ENCODE measurements at places on chromosomes 3 and 15.
A peak's percentile ranks its signal among the peaks of the same experiment; 100 is the strongest.

DNA sequence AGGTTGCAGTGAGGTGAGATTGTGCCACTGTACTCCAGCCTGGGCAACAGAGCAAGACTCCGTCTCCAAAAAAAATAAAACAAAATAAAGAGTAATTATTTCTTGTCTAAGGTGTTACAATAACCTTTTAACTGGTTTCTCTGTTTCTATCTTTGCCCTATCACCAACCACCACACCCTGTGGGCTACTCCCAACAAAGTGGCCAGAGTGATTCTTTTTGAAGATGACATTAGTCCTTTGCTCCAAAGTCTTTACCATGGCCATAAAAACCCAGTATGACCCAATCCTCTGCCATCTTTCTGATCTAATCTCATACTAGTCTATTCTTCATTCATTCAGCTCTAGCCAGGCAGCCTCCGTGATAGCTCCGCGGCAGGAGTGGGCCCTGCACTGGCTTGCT, 62.8 kb downstream of the RFX7 start:
- no peak for DNase-seq

GRCh38 chr3:157467200-157467599, 30.6 kb downstream of the PTX3 start:
- no peak for DNase-seq

DNA sequence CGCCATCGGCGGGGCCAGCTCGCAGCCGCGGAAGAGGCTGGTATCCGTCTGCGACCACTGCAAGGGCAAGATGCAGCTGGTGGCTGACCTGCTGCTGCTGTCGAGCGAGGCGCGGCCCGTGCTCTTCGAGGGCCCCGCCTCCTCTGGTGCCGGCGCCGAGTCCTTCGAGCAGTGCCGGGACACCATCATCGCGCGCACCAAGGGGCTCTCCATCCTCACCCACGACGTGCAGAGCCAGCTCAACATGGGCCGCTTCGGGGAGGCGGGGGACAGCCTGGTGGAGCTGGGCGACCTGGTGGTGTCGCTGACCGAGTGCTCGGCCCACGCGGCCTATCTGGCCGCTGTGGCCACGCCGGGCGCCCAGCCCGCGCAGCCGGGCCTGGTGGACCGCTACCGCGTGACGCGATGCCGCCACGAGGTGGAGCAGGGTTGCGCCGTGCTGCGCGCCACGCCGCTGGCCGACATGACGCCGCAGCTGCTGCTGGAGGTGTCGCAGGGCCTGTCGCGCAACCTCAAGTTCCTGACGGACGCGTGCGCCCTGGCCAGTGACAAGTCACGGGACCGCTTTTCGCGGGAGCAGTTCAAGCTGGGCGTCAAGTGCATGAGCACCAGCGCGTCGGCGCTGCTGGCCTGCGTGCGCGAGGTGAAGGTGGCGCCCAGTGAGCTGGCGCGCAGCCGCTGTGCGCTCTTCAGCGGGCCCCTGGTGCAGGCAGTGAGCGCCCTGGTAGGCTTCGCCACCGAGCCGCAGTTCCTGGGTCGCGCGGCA, 1.8 kb downstream of the TLNRD1 start:
- DNase-seq = no peak

DNA sequence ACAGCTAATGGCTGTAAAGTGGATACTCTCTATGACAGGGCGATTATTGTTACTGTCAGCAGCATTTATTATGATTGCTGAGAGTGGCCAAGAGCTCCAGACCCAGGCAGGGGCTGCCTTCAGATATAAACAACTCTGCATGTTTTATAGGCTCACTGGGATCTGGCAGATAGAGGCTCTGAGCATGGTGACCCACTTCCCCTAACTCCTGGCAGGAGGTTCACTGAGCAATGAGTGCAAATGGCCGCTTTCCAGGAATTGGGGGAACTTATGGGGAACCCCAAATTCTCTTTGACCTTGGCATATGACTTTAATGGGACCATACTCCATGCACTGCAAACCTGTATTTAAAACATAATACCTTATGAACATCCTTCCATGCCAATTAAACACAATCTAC, 59.0 kb downstream of the SCN5A start:
- no peak for DNase-seq

DNA sequence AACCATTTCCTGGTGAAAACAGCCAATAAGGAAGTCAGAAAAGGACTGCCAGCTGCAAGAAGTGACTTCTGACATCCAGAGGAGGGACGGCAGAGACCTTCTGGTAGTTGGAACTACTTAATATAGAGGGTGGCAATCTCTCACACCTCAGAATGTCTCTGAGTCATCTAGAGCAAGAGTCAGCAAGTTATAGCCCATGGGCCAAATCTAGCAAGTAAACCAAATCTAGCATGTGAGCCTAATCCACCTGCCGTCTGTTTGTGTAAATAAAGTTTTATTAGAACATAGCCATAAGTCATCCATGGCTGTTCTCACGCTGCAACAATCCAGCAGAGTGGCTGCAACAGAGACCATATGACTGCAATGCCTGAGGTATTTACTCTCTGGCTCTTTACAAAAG, 160.5 kb upstream of the NR2E3 start:
- DNase-seq = no peak

DNA sequence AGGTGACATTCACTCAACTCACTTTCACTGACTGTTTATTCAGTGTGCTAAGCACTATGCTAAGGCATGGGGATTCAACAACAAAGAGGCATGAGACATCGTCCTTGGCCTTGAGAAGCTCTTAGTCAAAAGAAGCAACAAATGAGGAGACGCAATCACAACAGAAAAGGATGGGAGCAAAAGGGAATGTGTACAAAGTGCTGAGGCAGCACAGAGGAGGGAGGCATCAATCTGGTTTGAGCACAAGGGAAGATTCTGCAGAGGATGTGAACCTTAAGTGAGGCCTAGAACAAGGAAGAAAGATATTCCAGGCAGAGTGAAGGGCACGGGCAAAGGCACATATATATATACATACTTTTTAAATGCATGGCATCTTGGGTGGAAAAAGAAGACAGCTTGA, 151.3 kb downstream of the ERC2 start:
- no peak for DNase-seq

DNA sequence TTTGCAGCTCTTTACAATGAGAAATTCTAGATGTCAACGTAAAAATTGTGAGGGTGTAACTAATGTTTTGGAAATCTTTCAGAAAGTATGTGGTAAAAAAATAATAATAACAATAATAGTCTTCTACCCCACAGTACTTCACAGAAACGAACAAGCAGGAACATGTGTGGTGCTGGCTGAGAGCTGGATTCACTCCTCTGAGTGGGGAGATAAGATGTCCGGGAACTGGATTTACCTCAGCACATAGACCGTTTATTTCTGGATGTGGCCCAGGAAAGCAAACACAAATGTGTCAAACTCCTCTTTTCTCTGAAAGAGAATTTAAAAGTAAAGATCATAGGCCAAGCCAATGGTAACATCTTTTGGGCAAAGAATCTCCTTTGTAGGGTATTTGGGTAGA, 103.4 kb downstream of the SLC49A4 start:
- DNase-seq = no peak

DNA sequence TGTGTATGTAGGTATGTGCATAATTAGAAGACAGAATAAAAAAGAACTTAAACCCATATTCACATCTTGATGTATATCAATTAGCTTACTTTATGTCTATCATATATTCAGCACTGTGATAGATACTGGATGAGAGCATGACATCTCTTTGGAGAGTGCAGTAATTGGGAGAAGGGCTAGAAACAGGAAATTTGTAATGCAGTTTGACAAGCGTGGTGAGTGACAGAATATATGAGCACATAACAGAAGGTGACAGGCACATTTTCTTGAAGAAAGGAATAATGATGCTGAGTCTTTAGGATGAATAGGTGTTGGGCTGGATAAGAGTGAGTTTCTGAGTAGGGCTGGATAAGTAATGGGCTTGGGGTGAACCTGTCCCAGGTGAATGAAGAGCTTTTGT, 680.3 kb upstream of the ZNF385D start:
- DNase-seq = no peak

- DNase-seq = peak; percentile 80
Measured at GRCh38 chr3:187130346-187131066, 8.8 kb downstream of the RPL39L start.

GRCh38 chr3:105365391-105366325, 1.1 kb upstream of the ALCAM start:
- peak; percentile 23 for DNase-seq

- no peak for DNase-seq
Measured at GRCh38 chr3:14701676-14702075, 26.7 kb downstream of the C3orf20 start.
